Stimulated activated CD8-positive, alpha-beta memory T cell treated with anti-CD3 and anti-CD28 coated beads, Interleukin-15, amount 100 ng/mL, for 48 hours (primary cell): ENCODE measurements at places on chromosomes 12 and 14.
A peak's percentile ranks its signal among the peaks of the same experiment; 100 is the strongest.

DNA sequence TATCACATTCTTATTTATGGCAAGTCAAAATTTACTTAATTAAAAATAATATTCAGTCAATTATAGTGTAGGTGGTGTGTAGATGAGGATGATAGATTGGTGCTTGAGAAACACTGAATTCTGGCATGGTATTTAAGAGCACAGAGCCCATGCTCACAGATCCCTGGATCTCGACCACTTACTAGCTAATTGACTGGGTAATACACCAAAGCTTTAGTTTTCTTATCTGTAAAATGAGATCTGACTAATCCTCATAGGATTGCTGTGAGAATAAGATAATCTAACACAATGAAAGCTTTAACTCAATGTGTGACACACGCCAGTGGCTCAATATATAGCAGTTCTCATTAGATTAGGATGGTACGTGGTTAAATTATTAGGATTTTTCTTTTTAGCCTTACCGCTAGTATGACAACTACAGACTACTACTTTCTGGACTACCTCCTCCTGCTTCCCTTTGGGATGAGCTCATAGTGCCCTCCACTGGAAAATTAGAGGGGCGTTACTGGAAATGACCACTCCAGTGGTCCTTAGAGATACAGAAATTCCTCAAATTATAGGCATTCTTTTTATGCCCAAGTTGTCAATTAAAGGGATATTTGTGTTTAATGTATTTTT lies 482.8 kb upstream of the TBX3 start:
- no peak for DNase-seq

GRCh38 chr14:69244946-69245345 lies 15.0 kb upstream of the GALNT16 start:
- no peak for DNase-seq

DNA sequence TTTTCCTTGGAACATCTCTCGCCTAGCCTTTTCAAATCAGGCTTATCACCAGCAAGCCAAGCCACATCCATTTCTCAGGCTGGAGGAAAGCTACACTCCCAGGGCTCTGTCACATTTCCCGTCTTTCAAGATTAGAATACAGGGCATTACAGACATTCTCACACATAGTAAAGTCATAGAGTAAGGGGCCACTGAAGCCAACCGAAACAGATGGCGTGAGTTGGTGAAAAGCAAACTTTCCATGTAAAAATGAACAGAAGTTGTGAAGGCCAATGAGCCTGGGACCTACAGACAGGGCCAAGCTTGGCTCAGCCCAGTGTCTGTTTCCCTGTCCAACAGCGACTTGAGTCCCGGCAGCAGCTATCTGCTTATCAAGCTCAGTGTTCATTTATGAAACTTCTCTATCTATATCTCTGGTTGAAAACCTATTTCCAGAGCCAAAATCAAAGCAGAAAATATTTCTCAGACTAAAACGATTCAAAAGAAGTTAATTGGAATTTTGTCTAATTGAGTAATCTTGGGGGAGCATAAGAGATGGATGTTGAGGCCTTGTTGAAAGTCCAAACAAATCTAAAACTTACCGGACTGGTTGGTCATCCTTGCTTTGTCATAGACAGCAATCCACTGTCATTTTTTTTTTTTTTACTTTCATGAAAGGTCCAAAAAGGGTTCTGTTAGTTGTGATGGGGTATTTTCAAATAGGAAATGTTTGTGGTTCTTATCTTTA lies 105.6 kb downstream of the DAAM1 start:
- no peak for DNase-seq

- DNase-seq, result no peak
Measured at GRCh38 chr14:37056473-37056872, 115.9 kb downstream of the SLC25A21 start.

- peak; percentile 9 for DNase-seq
Measured at GRCh38 chr12:46124848-46125619, 134.7 kb upstream of the SCAF11 start.

- DNase-seq, result no peak
Measured at GRCh38 chr14:90655829-90656228, 160.4 kb downstream of the TTC7B start.
